ENCODE measurements at places on chromosomes 13 and 19.

DNA sequence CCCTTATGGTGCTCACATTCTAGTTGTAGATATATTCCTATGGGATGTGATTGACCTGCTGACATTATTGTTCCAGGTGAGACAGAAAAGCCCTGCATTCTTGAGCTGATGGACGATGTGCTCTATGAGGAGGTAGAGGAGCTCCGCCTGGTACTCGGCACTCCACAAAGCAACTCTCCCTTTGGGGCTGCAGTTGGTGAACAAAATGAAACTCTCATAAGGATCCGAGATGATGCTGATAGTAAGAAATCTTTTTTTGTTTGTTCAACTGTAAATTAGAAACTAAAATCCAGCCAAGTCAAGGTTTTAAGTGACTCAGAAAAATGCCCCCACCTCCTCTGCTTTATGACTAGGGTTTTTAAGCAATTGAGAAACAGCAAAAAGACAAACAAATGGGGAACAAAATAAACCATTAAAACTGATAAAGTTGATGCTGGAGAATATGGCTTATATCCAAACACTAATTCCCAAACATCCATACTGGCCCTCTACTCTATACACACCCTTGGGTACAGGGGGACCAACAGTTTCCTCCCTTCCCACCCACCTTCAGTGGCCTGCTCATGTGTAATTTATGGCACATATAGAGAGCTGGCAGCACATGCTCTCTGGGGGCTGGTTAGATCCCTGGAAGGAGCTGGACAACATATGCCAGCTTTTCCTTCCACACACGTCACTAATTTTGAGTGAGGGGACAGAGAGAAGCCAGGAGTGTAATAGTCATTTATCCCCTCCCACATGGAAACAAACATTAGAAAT, 139.6 kb downstream of the STOML3 start:
- no peak for DNase-seq

- no peak for DNase-seq
Observed at GRCh38 chr13:94435604-94436226, 43.8 kb downstream of the DCT start.

DNA sequence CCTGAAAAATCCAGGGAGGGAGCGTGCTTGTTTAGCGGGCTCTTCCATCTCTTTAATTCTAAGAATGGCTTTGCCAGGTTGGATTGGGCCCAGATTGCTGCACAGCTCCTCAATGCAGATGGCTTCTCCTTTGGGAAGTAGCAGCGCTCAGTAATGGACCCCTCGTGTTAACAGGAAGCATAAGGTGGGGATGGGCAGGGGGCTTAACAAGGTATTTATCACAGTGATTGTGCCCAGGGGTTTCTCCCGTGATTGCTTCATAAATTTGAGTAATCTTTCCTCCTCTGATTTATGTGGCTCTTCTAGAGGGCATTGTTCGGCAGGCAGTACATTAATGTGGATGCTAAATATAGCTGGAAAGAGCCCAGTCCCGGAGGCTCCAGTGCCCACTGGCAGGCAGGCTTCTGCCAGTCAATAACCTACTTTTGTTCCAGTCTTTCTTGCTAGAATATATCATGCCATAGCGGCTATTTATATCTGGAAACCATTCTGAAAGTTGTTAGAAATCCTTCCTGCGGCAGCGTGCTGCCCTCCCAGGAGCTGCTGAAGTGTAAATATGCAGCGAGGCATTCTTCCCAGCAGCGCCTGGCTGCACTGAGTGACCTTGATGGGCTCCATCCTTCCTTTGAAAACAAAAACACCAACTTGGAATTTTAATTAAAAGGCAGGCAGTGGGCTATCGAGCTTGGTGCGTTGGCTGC, 65.0 kb downstream of the FGF9 start:
- no peak for DNase-seq

DNA sequence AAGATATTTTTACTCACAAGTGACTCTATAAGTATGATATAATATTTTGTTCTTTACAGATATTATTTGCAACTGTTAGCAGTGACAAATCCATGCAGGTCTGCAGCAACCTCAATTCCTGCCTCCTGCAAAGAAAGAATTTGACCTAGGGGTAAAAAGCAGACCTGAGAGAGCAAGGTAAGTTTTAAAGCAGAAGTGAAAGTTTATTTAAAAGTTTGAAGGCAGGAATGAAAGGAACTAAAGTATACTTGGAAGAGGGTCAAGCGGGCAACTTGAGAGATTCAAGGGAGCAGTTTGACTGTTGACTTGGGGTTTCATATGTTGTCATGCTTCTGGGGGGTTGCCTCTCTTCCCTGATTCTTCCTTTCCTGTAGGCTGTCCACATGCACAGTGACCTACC, 520.1 kb upstream of the PCDH20 start:
- no peak for DNase-seq

DNA sequence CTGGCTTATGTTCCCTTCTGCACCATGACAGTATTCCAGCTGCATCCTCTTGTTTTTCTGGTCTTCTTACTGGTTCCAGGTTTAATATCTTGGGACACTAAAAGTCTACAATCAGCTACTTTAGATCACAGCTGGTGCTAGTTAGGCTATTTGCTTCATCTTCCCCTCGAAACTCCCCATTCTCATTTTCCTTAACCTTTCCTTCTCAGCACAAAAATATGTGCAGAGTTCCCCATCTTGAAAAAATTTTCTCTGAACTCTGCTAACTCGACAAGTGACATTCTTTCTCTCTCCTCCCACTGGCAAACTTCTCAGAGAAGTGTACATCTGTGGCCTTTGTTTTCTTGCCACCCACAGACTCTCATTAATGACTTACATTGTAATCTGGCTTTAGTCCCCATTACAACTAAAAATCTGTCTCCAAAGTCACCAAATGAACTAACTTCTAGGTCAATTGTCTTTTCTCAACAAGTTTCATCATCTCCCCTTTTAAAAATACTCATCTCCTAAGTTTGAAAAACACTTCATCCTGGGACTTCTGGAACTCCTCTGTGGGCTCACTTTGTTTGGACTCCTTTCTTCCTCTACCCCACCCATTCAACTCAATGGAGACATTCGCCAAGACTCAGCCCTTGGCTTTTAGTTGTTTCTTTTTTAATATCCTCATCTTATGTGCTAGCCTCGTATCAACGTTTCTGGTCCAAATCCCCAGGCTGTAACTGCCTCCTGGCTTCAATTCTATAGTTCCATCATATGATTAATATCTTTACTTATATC, 7.1 kb upstream of the KL start:
- no peak for DNase-seq

GRCh38 chr19:51511353-51511752, 9.8 kb upstream of the SIGLEC12 start:
- DNase-seq, result no peak

- DNase-seq, result no peak
Observed at GRCh38 chr13:75647126-75647784, 11.1 kb downstream of the LMO7 start.

GRCh38 chr19:52936954-52937325, 13.7 kb upstream of the ZNF888 start:
- no peak for DNase-seq

GRCh38 chr19:6963244-6963852, 57.9 kb downstream of the MBD3L2B start:
- no peak for DNase-seq

- DNase-seq, result no peak
Observed at GRCh38 chr13:25281193-25281934, 5.9 kb downstream of the MTMR6 start.

- DNase-seq, result no peak
Observed at GRCh38 chr19:17001603-17002183, 24.9 kb downstream of the CPAMD8 start.

DNA sequence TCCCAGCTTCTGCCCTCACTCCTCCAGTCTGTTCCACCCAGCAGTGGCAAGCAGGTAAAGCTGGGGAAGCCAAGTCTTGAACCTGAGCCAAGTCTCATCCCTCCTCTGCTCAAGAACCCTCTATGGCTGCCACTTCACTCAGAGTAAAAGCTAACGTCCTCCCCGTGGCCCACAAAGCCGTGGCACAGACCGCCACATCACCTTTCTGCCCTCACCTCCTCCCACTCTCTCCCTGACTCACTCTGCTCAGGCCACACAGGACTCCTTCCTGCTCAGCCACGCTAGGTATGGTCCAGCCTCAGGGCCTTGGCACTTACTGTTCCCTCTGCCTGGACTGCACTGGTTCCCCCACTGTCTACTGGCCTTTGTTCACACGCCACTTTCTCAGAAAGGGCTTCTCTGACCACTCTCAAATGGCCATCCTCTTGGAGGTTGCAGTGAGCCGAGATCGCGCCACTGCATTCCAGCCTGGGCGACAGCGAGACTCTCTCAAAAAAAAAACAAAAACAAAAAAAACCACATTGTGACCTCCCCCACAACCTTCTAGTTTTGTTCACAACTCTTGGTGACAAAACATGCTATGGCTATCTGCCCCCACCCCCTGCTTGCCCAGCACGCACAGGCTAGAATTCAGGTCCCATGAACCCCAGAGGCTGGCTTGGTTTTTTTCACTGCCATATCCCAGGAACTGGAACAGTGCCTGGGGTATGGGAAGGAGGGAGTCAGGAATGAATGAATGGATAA, 15.8 kb downstream of the NDUFB7 start:
- no peak for DNase-seq

GRCh38 chr19:29564574-29565005, 38.8 kb downstream of the VSTM2B start:
- no peak for DNase-seq

DNA sequence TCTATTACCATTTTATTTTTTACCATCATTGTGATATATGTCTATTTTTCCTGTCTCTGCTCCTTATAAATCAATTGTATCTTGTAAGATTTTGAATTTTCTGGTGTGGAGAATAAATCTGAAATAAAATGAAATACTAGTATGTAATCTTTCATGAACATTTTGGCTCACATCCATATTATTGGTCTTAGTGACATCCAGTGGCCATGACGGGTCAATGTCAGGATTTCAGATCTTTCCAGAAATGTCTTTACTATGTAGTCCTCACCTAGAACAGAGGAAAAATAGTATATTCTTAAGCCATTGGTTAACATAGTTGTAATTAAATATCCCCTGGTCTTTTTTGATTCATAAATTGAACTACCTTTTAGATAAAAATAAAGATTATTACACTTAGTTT, 109.8 kb upstream of the GPC6 start:
- DNase-seq, result no peak

DNA sequence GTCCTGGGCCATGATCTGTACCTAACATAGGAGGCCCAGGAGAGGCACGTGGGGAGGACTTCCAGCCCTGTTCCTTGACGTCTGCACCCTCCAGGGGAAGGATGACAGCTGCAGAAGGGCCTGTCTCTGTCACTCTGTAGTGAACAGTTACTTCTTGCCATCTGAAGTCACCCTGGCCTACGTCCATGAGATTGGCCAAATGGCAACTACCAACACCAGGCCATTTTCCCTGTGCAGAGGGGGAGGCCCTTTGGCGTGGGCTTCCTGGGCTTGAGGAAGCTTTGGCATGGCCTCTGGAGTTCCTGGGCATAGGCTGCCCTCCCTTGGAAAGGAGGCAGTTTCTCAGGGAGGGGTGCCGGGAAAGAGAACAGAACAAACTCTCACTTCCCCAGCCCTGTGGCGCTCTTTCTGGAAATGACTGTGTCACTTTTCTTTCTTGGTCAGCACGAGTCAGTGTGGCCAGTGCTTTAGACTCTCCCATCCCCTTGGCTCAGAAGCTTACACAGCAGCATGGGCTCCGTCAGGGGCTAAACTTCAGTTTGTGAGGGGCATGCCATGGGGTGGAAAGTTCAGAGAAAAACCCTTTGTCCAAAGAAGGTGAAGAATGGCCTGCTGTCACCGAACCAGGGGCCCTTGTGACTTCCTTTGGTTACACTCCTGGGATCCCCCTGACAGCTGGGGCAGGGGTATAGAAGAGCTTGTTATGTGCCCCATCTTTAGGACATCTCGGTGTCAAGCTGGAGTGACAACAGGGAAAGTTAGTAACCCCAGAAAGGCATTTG, 5.3 kb downstream of the CARM1 start:
- no peak for DNase-seq

DNA sequence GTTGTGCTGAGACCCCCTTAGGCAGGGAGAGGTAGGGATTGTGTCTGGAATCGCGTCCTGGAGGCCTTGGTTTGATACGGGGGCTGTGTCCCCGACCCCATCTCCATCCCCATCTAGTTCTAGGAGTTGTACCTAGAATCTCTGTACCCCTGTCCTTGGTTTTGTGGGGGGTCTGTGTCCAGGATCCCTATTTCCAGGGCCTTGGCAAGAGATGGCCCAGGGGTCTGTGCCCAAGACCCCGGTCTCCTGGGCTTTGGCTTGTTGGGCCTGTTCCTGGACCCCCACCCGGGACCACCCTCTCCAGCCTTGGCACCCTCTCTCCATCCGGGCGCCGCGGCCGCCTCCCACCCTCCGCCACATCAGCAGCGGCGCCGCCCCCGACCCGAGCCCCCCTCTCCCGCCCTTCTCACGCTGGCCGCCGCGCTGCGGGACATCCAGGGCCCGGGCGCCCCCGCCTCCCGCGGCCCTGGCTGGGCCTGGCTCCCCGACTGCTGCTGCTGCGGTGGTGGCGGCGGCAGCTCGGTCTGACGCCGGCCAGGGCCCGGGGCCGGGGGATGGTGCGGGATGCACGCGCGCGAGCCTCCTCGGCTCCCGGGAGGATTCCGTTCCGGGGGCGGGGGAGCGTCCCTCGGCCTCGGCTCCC, at the start of gene NUMBL:
Gene NUMBL, minus strand, starts transcription at position 602 of the 643 bp plus-strand sequence. Its CDS starts 168 bp downstream, at position 434.
- DNase-seq, result no peak

GRCh38 chr13:110419381-110419791, 112.3 kb downstream of the COL4A2 start:
- DNase-seq, result no peak

- no peak for DNase-seq
Observed at GRCh38 chr13:79481685-79482052, 714 bp downstream of the NDFIP2 start.

- no peak for DNase-seq
Observed at GRCh38 chr19:41935760-41936415, 7.6 kb upstream of the ERFL start.

DNA sequence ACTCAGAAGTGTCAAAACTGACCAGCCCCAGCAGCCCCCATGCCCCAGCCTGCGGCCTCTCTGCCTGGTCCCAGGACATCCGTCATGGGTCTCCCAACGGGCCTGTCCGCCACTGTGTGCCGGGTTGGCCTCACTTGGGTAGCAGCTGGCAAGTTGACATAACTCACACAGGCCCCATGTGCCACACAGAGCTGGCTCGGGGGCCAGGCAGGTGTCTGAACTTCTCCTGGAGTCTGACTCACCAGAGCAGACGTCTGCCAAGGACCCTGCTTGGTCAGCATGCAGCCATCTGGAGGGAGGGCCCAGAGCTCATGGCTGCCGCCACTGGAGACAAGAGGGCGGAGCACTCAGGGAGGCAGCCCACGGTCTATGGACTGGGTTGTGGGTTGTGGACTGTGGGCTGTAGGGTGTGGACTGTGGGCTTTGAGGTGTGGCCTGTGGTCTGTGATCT, 32.0 kb upstream of the TMEM255B start:
- DNase-seq, result no peak

- no peak for DNase-seq
Observed at GRCh38 chr19:40549007-40549708, 27.5 kb upstream of the SHKBP1 start.

Data from esophagus squamous epithelium (tissue), 5 donors.